ENCODE measurements at places on chromosomes 11 and 22.

DNA sequence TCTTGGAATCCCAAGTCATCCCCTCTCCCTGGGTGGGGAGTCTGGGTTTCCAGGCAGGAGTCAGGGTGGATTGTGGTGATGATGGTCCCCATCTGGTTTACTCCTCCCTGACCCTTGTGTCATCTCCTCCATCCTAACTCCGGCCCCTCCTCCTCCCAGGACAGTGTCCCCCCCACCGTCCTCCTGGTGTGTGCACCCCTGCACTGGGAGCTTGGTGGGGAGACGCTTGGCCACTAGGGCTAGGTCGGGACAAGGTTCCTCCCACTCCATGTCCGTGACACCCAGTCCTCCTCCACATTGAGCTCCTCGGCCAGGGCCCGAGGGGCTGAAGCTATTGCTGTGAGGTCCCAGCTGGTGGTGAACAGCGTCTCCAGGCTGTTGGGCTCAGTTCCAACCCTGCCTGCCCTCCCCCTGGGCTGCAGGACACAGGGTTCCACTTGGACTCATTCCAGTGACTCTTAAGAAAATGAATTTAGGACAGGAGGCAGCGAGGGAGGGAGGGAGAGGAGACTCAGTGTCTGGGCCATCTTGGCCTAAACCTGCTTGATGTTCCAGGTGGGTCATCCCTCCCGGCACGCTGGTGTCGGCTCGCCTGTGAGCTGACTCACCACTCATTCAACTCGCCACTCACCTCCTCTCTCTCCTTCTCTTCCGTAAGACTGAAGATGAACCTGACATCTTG lies 433.2 kb downstream of the TBC1D22A start:
- DNase-seq, result no peak

- DNase-seq, result peak; percentile 19
Measured at GRCh38 chr11:111105566-111105965, 140.0 kb upstream of the POU2AF2 start.

DNA sequence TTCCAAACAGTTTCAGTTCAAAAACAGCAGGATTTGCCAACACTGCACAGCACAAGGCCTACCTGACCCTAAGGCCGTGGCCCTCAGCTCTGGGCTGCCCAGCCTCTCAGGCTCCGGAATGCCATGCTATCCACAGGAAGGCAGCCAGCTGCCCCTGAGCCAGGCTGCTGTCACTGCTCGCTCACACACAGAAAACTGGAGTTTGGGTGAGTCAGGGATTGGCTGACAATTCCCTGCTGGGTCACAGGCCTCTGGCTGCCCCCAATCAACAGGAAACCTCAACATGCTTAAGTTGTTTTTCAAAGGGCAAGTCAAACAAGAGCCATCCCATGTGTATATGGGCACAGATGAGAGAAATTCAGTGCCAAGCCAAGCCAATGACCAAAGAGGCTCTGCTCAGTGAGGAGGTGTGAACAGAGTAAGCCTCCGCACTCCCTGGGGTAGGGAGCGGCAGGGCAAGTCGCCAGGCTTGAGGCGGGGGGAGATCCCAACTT lies 50.2 kb downstream of the RPL27A start:
- DNase-seq, result peak; percentile 84

DNA sequence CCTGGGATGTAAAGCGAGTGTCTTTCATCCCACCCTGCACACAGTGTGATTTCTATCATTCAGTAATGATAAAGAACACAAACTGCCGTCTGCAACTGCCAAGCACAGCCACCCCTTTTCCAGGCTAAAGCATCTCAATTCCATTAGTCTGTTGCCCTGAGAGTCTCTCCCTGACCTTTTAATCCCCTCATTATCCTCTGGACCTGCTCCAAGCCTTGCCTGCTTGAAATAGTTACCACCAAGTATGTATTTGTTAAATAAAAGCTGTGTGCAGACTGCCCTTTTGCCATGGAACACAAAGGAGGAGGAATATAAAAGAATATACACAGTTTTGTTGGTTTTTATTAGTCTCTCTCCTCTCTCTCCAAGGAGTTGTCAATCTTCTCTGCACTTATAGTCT lies 13.0 kb downstream of the GRAP2 start:
- no peak for DNase-seq

DNA sequence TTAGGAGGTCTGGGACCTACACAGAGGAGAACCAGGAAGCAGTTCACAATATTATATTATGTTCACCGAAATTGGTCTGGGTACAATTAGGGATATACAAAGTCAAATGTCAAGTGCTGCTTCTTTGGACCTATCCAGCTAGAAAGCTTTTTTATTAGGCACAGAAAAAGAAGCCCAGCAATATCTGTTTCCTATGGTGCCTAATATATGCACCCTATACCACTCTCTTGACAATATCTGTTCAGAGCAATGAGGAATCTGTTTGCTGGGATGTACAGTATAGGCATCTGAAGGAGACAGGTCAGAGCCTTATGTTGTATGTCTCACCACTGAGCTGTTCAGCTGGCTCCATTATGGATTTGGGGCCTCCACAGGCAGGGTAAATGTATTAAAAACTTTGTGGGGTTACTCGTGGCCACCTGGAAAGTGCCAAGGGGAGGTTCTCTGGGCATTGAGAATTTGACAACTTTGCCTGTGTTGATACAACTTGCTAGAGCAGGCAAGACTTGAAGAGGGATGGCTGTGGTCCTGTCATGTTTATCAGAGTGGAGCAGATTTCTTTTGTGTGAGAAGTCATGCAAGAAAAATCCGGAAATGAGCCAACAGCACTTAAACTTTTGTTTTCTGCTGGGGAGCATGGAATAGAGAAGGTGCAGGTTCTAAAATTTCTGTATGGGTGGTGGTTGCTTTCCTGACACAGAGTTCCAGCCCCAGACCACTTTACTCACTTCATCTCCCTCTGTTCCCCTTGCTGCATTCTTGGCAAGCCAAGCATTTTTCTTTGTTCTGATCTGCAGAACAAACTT lies 10.1 kb downstream of the STIM1 start:
- peak; percentile 76 for DNase-seq

GRCh38 chr11:109973486-109973885 lies 119.7 kb upstream of the ZC3H12C start:
- no peak for DNase-seq

DNA sequence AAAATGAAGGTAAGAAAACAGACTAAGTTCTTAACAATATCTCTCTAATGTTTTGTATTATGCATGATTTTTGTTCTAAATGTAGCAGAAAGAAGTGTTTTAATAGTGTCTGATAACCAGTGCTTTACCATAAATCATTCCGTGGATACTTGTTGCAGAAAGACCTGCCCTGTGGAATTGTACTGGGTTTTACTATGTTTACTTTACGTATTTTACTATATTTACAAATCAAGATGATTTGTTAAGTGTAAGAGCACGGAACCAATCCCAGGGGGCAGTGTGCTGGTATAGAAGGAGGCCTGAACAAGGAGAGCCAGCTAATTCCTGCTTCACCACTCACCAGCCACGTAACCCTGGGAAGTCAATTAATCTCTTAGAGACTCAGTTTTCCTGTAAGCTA lies 1.4 kb downstream of the HTR3B start:
- peak; percentile 58 for DNase-seq

DNA sequence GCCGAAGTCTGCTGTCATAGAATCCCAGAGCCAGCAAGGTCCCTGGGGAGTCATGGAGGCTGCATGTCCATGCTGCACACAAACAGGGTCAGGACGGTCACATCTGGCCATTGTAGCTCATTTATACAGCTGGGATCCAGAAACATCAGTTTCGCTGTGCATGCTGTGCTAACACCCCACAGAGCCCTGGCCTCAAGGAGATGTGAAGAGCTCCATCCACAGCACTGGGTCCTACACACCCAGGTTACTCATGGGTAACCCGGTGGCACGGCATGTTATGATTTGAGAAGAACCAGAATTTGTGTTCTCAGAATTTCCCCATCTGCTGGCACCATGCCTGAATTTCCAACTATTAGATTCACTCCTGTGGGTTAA lies 146.3 kb upstream of the ARHGAP20 start:
- peak; percentile 60 for DNase-seq

DNA sequence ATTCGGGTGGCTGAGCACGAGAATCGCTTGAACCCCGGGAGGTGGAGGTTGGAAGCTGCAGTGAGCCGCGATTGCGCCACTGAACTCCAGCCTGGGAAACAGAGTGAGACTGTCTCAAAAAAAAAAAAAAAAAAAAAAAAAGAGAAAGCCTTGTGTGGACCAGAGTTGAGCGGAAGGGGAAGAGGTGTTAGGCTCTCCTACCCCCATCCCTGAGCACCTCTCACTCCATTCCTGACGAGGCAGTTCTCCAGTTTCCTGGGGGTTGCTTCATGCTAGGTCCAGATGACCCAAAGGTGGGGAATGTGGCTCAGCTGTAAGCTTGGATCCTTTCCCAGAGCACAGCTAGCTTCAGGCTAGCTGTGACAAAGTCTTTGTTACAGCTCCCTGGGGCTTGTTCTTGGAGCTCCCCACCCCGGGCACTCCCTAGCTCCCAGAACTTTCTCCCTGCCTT lies 8.8 kb upstream of the DNAL4 start:
- DNase-seq, result peak; percentile 92

- DNase-seq, result no peak
Measured at GRCh38 chr22:48890693-48891554, 936.7 kb downstream of the BRD1 start.

GRCh38 chr11:11311169-11311568 lies 41.9 kb downstream of the CSNK2A3 start:
- no peak for DNase-seq

- DNase-seq, result peak; percentile 39
Measured at GRCh38 chr11:111417766-111418435, 38.8 kb upstream of the POU2AF1 start.

GRCh38 chr22:46795845-46796565 lies 33.6 kb downstream of the TBC1D22A start:
- DNase-seq, result no peak

GRCh38 chr11:2510626-2511402 lies 66.0 kb downstream of the KCNQ1 start:
- no peak for DNase-seq

Measured in cardiac fibroblast (primary cell).